ENCODE measurements at places on chromosomes 16 and 17.

- no peak for DNase-seq
Measured at GRCh38 chr17:32943206-32943605, 15.3 kb downstream of the TMEM98 start.

DNA sequence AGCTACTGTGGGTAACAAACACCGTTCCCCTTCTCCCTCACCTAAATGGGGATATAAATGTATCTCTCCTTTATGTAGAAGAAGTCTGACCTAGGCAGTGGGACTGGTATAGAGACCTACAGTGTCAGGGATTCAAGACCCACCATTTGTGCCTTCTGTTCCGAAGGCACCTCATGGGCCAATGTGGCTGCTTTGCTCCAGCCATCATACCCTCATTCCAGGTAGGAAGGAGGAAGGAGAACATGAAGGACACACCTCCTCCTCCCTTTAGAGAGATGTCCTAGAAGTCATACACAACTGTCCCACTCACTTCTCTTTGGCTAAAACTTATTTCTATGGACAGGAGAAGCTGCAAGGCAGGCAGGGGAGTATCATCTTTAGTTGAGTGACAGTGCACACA, 8.3 kb upstream of the CRISPLD2 start:
- no peak for DNase-seq

GRCh38 chr17:77456951-77457548, 316.3 kb downstream of the SEC14L1 start:
- DNase-seq = no peak

DNA sequence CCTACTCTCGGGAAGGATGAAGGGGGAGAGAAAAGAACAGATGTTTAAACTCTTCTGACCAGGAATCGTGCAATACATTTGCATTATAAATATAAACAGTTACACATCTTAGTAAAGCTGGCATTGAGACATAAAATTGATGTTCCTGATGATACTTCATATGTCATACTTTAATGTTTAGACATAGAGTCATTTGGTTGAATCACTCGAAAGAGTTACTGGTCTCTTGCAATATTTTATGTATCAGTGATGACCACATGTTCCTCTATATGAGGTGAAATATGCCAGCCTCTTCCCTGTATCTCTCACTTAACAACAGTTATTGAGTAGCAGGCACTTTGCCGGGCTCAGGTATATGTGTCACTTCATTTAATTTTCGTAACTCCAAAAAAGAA, 49.7 kb upstream of the PMFBP1 start:
- DNase-seq = no peak

DNA sequence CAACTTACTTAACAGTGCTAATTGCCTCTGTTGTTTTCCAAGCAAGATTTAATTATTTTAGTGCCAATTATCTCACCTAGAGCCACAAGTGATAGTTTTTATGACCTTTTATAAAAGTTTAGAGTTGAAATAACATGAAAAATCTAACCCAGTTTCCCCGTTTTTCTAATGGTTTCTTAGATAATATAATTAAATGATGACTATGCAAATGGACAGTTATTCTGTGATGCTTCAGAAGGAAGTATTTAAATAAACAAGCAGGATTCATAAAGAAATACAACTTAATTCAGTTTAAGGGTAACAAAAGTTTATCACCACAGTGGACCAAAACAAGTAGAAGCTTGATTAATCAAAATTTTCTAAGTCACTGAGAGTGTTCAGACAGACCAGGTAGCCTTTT, 721.2 kb upstream of the SOX9 start:
- DNase-seq = no peak

- DNase-seq = no peak
Measured at GRCh38 chr16:64872101-64872500, 249.8 kb downstream of the CDH11 start.

DNA sequence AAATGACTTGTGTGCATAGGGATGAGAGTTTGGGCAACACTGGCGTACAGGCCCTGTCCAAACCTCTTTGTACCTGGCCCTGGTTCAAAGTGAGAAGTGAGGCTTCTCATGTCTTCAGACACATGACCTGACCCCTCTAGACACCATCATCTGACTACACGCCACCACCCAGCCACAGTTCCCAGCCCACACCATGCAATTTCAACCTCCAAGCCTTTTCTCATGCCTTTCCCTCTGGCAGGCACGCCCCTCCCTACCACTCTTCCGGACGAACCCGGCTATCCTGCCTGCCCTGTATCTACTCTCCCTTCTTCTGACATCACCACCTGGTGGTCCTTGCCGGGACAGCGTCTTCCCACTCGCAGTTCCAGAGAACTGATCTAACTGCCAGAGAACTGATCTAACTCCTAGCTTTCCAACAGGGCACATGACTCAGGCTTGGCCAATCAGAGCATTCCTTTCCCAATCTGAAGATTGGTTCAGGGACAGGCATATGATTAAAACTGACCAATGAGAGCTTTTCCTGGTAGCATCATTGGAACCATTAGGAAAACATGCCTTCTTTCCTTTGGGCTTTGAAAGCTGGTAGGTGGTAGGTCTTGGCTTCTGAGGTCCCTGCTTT, 27.1 kb upstream of the IL21R start:
- DNase-seq = peak; percentile 72

GRCh38 chr17:82242977-82243647, 14.3 kb downstream of the SLC16A3 start:
- DNase-seq = peak; percentile 95

- no peak for DNase-seq
Measured at GRCh38 chr16:54582631-54583250, 296.2 kb upstream of the IRX3 start.

- DNase-seq = no peak
Measured at GRCh38 chr17:67635681-67636080, 82.1 kb upstream of the NOL11 start.

GRCh38 chr16:79618692-79619050, 18.1 kb upstream of the MAF start:
- no peak for DNase-seq

- DNase-seq = no peak
Measured at GRCh38 chr16:3001316-3001715, 11.4 kb upstream of the CLDN9 start.

DNA sequence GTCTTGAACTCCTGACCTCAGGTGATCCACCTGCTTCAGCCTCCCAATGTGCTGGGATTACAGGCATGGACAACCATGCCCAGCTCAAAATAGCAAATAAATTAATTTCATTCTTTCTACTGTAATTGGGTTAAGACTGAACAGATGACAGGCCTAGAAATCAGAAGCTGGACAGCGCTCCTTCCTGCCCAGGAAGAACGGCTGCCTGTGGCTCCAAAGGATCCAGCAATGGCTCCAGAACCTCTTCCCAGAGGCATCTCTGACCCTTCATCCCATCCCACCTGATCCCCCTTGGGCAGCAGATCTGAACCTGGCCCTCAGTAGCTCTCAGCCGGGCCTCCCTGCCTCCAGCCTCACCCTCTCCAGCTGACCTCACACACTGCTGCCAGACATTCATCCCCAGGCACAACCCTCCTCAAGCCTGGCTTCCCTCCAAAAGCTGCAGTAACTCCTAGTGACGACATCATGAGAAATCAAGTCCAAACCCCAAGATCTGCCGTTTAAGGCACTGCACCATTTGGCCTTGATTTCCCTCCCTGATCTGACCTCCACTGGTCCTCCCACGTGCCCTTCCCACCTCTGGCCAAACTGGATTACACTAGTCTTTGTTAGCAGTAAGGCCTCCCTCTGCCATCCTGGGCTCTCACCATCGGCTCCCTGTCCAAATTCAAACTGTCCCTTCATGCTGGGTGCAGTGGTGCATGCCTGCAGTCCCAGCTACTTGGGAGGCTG, 3.1 kb upstream of the MIF4GD start:
- DNase-seq = no peak

DNA sequence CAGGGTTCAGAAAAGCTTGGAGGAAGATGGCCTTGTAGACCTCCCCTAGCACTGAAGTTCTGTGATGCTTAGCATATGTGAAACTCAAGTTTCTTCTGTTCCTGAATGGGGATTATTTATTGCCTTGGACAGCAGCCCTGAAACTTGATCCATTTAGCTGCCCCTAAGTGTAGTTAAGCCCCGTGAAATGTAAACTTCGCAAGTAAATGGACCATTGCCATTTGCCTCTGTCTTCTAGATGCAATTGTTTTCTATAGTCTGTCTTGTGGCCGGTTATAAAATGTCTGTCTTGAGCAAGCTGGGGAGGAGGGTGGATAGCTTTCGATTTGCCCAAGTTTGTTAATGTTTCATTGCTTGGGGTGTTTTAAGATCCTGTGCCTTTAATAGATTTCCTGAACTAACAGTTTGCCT, 261.8 kb downstream of the CDH13 start:
- DNase-seq = no peak

- no peak for DNase-seq
Measured at GRCh38 chr16:50244140-50244503, 22.2 kb upstream of the ADCY7 start.

GRCh38 chr17:35022536-35023063, 40.9 kb downstream of the RFFL start:
- peak; percentile 93 for DNase-seq

DNA sequence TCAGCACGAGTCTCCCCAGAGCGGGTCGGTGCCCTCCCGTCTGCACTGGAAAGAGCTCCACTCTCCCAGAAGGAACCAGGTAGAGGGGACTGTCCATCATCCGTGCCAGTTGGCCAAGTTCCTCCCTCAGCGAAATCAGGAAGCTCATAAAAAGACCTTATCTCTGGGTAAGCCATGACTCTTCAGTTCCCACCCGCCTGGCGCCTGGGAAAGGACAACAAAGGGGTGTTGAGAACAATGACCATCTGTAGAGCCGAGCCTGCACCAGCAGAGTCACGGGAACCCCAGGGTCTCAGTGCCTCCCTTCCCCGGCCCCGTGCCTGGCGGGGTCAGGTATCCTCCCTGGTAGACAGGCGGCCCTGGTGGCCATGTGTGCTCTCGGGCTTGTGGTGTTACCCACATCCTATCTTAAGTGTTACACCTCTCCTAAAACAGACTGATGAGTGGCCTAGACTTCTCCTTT, 190.7 kb downstream of the AXIN2 start:
- DNase-seq = no peak

DNA sequence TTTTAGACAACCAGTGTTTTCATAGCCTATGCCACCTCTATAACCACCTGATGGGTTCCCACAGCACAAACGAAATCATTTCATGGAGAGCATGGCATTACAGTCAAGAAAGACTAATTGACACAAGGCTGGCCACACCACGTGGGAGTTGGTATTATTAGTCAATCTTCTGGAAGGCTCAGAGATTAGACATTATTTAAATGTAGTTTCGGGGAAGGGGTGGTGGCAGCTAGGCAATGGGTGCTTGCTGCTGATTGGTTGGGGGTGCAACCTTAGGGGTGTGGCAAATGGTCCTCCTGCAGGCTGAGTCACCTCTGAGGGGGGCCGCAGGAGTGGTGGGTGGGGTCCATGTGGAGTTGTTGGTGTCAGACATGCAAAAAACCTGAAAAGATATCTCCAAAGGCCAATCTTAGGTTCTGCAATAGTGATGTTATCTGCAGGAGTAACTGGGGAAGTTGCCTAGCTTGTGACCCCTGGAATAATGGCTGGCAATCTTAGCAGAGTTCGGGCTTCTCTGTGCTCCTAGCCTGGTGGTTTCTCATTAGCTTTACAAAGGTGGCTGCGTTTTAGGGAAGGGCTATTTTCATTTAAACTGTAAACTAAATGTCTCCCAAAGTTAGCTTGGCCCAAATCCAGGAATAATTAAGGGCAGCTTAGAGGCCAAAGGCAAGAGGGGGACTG, 4.6 kb downstream of the TEN1 start:
- DNase-seq = no peak

- DNase-seq = no peak
Measured at GRCh38 chr16:28193530-28194423, 18.0 kb downstream of the XPO6 start.

DNA sequence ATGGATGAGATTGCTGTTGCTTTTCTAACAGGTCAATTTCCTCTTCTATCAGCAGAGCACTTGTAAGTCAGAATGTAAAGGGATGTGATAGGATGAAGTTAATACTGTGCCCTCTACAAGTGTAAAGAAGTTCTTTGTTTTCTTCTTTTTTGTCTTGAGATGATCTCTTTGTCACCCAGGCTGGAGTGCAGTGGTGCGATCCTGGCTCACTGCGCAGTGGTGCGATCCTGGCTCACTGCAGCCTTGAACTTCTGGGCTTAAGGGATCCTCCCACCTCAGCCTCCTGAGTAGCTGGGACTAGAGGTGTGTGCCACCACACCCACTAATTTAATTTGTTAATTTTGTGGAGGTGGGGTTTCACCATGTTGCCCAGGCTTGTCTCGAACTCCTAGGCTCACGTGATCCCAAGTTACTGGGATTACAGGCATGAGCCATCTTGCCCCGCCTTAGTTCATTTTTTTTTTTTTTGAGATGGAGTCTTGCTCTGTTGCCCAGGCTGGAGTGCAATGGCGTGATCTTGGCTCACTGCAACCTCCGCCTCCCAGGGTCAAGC, 21.6 kb upstream of the KPNB1 start:
- no peak for DNase-seq

- no peak for DNase-seq
Measured at GRCh38 chr16:10169031-10169430, 13.2 kb downstream of the GRIN2A start.

GRCh38 chr16:87443964-87444363, 48.9 kb downstream of the ZCCHC14 start:
- DNase-seq = no peak

DNA sequence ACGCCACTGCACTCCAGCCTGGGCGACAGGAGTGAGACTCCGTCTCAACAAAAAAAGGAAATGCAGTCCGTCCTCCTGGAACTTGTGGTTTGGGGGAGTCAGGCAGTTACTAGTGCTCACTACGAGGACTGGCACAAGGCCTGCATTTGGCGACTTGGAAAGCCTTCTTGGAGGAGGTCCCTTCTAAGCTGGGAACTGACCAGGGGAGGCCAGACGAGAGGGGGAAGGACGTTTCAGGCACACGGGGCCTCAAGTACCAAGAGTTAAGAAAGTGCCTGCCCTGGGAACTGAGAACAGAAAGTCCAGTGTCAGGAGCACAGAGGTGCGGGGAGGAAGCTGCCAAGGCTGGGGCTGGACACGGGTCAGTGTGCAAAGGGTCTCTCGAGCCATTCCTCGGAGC, 89.9 kb downstream of the ABR start:
- DNase-seq = no peak

DNA sequence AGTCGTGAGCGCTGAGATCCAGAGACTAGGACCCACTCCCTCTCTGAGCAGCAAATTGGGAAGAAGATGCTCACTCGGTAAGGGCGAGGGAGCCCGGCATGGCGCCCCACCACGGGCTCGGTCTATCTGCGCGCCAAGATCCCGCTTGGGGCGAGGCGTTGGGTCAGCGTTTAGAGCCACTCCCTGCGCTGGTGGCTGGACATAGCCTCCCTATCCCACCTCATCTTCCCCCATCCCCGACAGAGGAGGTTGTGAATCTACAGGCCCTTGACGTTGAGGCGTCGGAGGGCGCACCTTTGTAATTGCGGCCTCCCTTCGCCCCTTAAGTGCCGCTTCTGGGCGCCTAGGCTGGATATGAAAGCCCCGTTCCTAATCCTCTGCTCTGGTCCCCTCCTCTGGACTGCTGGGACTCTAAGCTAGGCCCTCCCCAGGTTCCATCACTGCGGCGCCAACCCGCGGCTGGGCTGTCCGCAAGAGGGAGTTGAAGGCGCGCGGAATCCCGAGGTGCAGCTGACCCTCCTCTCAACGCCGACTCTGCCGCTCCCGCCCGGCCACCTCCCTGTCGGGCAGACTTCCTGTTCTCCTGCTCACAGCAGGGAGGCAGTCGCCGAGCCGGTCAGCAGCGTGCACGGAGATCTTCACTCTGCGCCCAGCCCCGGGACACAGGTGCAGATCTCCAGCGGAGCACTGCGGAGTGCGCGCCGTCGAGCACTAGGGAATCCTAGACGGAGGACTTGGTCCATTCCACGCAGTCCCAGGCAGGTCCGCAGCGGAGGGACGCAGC, 16.1 kb upstream of the HOXB9 start:
- DNase-seq = peak; percentile 56

Measured in sigmoid colon (tissue), 7 donors.